ENCODE measurements at places on chromosomes 5 and 9.
A peak's percentile ranks its signal among the peaks of the same experiment; 100 is the strongest.

DNA sequence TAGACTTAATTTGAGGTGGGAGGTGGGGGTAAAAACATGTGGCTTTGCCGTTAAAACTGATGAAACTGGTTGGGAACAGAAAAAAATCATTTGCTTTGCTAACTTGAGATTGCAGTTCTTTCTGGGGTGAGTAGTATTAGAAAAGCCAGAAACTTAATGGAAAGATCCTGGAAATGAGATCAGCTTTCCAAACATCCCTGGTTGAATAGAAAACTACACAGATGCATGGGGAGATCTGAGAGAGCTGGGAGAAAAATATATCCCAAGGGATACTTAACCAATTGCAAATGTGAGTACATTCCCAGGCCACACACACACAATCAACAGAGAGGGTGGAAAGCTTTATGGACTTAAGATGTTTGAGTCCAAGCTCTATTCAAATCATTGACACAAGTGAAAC, 222.3 kb downstream of the YTHDC2 start:
- H3K4me1 ChIP-seq = peaks cover 4% of the 10 kb centered on the region
- no peak overlapping the region for H3K27ac ChIP-seq
- no peaks in the 10 kb centered on the region for H3K36me3 ChIP-seq
- no peak overlapping the region for H3K4me3 ChIP-seq
- DNase-seq = no peak

- H3K4me1 ChIP-seq = no peaks in the 10 kb centered on the region
- no peaks in the 10 kb centered on the region for H3K36me3 ChIP-seq
- no peak overlapping the region for H3K4me3 ChIP-seq
- DNase-seq = no peak
- no peaks in the 10 kb centered on the region for H3K27me3 ChIP-seq
Measured at GRCh38 chr5:74200560-74200959, 440.0 kb downstream of the ENC1 start.

DNA sequence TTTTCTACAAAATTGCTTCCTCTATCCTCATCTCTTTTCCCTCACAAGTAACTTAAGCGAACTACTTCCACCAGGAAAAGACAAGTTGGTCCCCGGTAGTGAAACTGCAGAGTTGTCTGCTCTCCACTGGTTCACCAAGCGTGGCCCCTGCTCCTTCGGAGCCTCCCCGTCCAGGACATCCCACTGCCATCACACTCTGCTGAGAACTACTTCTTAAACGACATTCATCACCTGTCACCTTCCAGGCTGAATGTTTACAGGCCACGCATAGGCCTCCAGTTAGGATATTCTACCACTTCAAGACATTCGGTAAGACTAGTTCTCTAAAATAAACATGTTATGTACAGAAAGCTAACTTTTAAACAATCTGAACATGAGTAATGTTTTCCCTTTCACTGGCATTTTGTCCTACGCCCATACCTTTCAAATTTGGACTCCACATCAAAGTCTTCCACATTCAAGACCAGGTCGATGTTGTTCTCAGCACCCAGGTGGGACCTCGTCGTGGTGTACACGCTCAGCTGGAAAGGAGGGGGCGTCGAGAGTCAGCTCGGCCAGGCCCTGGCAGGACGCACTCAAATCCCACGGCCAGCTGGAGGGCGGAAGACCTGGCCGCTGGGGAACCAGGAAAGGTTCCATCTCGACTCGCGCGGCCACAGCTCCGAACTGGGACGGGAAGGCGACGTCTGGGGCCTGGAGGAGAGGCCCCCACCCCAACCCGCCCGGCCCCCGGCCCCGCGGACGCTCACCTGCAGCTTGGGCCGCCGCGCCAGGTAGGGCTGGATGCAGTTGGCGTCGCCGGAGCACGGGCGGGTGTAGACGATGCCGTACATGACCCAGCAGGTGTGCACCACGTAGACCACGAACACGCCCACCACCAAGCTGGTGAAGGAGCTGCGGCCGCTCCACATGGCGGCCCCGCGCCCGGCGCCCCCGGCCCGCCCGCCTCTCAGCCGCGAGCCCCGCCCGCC, 683 bp downstream of the CLPTM1L start:
- peaks cover 13% of the 10 kb centered on the region for H3K36me3 ChIP-seq
- H3K4me1 ChIP-seq = peaks cover 2% of the 10 kb centered on the region
- peak overlapping the region; percentile 92 for H3K4me3 ChIP-seq
- peak; percentile 27 for DNase-seq
- H3K27me3 ChIP-seq = no peaks in the 10 kb centered on the region
- H3K27ac ChIP-seq = no peak overlapping the region

DNA sequence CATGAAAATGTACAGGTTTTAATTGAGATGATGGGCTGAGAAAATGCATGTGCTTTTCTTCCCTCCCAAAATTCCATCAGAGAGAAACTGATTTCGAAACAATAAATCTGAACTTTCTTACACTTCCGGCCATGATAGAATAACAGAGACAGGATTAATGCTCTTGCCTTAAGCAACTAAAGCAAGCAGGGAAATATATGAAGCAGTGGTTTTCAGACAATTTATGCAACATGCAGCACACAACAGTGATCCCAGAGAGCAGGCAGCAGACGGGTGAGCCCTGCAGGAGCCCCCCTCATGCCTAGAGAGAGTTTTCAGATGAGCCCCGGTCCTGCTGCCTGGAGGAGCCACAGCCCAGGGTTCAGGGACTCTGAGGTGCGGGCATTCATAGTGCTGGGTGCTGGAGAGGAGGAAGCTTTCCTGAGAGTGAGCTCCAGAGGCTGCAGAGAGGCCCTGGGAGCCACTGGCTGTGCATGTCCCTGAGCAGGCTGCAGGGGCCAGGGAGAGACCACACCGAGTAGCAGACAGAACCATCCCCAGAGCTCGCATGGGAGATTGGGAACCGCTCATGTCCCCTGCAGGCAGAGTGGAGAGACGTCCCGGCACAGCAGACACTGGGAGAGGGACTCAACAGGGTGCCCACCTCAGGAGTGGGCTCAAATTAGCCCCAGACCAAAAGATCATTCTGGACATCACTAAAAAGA, 143.5 kb downstream of the OLFM1 start:
- no peaks in the 10 kb centered on the region for H3K27me3 ChIP-seq
- H3K4me3 ChIP-seq = no peak overlapping the region
- no peak for DNase-seq
- H3K27ac ChIP-seq = no peak overlapping the region
- no peaks in the 10 kb centered on the region for H3K36me3 ChIP-seq

DNA sequence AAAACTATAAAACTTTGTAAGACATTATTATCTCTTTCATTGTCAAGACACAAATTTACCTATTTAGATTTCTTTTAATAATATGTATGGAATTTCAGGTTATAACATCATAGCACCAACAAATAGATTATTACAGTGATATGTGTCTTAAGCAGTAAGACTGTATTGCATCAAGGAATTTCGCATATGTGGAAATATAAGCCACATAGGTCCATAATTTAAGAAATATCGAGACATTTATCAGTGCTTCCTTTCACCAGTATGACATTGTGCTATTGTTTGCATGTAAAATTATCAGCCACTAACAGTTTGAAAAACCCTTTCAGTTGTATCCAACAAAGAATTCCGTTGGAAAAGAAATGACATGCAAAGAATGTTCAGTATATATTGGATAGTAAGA, 186.7 kb upstream of the RASA1 start:
- no peaks in the 10 kb centered on the region for H3K27me3 ChIP-seq
- H3K36me3 ChIP-seq = no peaks in the 10 kb centered on the region
- H3K27ac ChIP-seq = no peak overlapping the region
- no peaks in the 10 kb centered on the region for H3K4me1 ChIP-seq

DNA sequence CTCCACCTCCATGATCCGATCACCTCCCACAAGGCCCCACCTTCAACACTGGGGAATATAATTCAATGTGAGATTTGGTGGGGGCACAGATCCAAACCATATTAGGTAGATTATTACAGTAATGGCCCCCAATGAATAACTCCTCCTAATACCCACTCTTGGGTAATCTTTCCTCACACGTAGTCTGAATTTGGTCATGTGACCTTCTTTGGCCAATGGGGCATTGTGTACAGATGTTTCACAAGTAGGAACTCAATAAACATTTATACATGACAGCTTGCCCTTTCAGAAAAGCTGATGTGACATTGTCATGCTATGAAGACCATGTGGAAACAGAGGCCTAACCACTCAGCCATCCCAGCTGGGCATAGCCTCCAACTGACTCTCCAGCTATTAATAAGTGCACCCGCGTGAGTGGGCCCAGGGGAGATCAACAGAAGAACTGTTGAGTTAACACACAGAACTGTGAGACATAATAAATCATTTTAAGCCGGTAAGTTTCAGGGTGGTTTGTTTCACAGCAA, 10.6 kb downstream of the GPR150 start:
- no peaks in the 10 kb centered on the region for H3K36me3 ChIP-seq
- no peaks in the 10 kb centered on the region for H3K27me3 ChIP-seq
- no peak overlapping the region for H3K4me3 ChIP-seq

DNA sequence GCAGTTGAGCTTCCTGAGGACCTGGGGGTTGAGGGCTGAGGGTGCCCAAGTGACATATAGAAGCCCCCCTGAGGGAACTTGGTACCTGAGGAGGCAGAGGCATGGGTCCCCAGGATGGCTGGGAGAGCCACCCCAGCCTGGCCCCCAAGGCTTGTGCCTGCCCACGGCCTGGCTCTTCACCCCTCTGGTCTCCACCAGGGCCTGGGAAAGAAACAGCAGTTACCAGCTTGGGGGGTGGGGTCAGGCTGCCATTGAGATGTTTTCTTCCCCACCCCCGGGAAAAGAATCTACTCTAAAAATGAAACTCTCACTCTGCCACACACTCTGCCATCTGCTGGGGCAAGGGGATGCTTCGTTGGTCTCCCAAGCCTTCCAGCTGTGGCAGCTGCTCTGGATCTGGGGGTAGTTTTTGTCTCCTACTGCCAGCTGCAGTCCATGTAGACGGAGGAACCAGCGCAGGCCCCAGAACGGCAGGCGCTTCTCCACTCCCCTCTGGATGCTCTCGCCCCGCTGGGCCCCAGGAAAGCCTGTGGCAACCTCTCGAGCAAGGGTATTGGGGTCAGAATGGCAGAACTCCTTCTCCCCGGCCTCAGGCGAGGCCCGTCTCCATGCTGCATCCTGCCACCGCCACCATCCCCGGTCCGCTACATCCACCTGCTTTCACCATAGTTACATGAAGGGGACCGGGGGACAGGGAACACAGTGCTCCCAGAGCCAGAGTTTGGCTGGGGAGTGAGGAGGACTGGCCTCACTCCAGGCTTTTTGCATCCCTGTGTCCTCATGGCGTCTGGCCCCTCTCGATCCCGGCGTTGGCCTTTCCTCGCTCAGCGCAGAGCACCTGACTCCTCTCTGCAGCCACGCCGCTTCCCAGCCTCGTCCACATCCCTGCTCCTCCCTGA, 123.5 kb downstream of the DAB2IP start:
- no peak for DNase-seq
- H3K27ac ChIP-seq = no peak overlapping the region
- H3K27me3 ChIP-seq = no peaks in the 10 kb centered on the region
- no peak overlapping the region for H3K4me3 ChIP-seq
